ENCODE measurements at places on chromosomes 5 and 9.

DNA sequence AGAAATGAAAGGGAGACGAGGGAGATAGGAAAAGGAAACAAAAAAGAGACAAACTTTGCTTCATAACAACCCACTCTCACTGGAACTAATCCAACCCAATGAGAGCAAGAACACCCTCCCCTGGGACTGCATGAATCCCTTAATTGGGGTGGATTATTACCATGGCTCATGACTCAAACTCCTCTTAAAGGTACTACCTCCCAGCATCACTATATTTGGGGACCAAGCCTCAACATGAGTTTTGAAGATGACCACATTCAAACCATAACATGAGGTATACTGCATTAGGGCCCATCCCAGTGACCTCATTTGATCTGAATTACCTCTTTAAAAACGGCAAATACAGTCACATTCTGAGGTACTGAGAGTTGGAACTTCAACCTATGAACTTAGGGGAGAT lies 8.0 kb downstream of the MTAP start:
- no peak for DNase-seq

GRCh38 chr9:126365780-126366179 lies 39.2 kb downstream of the MVB12B start:
- no peak for DNase-seq

DNA sequence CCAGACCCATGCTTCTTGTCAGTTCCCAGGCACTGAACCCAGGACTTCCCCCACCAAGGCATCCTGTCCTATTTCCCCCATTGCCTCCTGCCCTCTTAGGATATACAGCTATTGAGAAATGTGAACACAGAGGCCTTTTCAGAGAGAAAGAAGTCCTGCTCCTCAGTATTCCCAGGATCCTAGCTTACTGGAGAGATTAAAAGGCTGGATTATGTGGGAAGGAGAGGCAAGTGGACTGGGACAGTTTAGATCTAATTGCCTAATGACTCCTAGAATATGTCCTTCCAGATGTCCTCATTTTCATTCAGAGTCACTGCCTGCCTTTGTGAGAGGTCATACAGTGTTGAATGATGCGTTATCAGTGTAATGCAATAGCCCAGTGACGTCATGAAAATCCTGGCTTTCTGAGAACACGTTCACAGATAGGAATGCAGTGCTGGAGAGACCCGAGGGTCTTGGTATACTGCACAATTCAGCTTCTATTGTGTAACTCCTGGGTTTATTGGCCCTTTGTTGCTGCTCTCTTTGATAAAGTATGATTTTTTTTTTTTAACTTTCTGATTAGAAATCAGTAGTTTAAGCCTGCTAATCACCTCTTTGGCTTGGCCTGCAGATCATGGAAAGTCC lies 26.2 kb downstream of the WWC1 start:
- no peak for DNase-seq

DNA sequence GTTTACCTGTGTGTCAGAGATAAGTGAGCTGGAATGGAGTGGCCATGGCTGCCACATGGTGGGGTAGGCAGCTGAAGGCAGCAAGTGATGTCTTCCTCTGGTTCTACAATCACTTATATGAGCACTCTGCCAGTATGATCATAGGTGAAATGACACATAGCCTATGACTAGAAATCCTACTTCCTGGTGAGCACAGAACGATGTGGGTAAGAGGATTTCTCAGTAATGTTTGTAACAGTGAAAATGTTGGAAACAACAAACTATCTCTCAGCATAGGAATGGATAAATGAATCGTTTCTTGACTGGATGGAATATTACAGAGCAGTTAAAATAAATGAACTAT lies 187.0 kb upstream of the S1PR3 start:
- DNase-seq = no peak

GRCh38 chr5:132492386-132493125 lies 2.0 kb upstream of the IRF1 start:
- DNase-seq = no peak

- DNase-seq = peak; percentile 97
Measured at GRCh38 chr9:136410500-136411287, at the start of the genes ENTR1 and PMPCA. TSS of gene ENTR1 (minus strand) at chr9:136410614. CDS start at chr9:136410397, 217 bp downstream. TSS of gene PMPCA (plus strand) at chr9:136410658. CDS start at chr9:136410669, 11 bp downstream.

- no peak for DNase-seq
Measured at GRCh38 chr5:55316289-55316688, 8.5 kb downstream of the MTREX start.

GRCh38 chr5:115308815-115309214 lies 12.4 kb upstream of the CCDC112 start:
- DNase-seq = no peak

DNA sequence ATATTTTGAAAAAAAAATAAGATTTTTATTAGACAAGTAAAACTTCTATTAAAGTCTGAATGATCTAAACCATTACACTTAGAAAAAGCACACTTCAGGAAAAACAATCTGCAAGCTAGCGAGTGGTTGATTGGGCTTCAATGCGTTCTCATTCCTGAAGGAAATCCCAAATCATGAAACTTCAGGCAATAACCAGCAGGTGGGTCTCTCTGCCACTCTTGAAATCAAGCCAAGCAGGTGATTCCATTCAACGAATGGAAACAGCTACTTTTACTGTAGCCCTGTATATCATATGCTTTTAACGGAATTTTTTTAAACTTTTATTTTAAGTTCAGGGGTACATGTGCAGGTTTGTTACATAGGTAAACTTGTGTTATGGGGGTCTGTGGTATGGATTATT lies 234.5 kb upstream of the TRPM3 start:
- no peak for DNase-seq

- no peak for DNase-seq
Measured at GRCh38 chr9:111691672-111692329, 30.4 kb downstream of the GNG10 start.

GRCh38 chr5:137778772-137779564 lies 24.8 kb upstream of the HNRNPA0 start:
- DNase-seq = no peak

DNA sequence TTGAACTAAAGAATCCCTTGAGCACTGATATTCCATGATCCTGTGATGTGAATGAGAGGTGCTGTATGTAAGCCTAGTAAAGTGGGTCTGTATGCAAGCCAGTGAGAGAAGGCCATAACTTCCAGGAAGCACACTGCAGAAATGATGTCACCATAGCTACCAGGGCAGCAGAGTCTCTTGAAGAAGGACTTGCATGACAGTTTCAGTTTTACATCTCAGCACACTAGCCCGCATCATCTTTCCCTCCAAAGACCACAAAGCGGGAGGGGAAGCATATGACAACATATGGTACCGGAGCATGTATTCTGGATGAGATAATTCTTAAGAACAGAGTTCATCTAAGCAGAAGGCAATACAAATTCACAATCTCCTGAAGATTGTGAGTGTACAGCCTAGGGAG lies 37.6 kb upstream of the MAST4 start:
- DNase-seq = no peak

- no peak for DNase-seq
Measured at GRCh38 chr9:116842658-116843057, 155.6 kb downstream of the TRIM32 start.

- no peak for DNase-seq
Measured at GRCh38 chr5:5295351-5295750, 127.1 kb upstream of the ICE1 start.

DNA sequence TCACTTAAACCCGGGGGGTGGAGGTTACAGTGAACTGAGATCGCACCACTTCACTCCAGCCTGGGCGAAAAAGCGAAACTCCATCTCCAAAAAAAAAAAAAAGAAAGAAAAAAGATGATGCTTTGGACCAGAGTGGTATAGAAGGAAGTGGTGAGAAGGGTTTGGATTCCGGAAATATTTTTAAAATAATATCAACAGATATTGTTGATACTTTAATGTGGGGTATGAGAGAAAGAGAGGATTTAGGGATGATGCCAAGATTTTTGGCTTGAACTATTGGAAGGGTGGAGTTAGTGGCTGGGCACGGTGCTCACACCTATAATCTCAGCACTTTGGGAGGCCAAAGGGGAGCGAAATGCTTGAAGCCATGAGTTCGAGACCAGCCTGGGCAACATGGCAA lies 49.6 kb upstream of the PLIN2 start:
- DNase-seq = no peak

- no peak for DNase-seq
Measured at GRCh38 chr9:85185486-85186217, 516.1 kb downstream of the NTRK2 start.

GRCh38 chr9:112006361-112007020 lies 109.9 kb downstream of the UGCG start:
- DNase-seq = no peak

DNA sequence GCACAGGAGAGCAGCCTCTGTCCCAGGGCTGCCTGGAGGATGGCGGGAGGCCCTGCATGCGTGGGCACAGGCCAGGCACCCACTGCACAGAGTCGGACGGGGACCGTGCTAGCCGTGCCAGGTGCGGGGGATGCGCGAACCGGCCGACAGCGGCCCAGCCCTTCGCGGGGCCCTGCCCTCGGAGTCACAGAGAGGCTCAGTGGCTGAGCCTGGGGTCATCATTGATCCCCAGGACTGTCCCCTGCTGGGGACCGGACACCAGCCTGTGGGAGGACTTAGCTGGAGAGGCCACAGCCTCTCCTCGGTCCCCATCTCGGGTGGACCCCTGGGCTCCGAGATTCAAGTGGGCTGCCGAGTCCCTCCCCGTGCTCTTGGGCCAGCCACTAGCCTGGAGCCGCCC lies 19.1 kb upstream of the LAMC3 start:
- no peak for DNase-seq

- DNase-seq = no peak
Measured at GRCh38 chr9:6495466-6495865, 82.5 kb downstream of the UHRF2 start.

DNA sequence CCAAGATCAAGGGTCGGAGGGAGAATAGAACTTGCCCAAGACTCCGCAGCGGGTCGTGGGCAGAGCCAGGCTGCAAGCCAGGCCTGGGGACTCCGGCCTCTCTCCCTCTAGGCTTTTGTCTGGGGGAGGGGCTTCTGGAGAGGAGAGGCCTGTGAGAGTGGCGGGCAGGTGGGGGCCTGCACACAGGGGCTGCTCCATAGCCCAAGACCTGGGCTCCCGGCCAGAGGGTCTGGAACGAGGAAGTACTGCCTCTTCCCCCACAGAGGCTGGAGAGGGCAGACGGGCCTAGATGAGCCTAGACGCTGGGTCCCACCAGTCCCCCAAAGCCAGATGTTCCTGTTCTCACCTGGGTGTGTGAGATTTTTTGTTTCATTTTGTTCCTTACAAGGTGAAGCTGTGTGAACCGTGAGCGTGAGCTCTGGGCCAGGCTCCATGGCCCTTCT lies 5.2 kb upstream of the ST6GALNAC6 start:
- peak; percentile 21 for DNase-seq

GRCh38 chr5:50401336-50401735 lies 39.8 kb downstream of the EMB start:
- DNase-seq = no peak

GRCh38 chr5:138890644-138891043 lies 15.5 kb upstream of the LRRTM2 start:
- no peak for DNase-seq

GRCh38 chr9:17116400-17116837 lies 18.4 kb upstream of the CNTLN start:
- DNase-seq = no peak

- peak; percentile 1 for DNase-seq
Measured at GRCh38 chr5:134139377-134139851, 24.9 kb downstream of the TCF7 start.

DNA sequence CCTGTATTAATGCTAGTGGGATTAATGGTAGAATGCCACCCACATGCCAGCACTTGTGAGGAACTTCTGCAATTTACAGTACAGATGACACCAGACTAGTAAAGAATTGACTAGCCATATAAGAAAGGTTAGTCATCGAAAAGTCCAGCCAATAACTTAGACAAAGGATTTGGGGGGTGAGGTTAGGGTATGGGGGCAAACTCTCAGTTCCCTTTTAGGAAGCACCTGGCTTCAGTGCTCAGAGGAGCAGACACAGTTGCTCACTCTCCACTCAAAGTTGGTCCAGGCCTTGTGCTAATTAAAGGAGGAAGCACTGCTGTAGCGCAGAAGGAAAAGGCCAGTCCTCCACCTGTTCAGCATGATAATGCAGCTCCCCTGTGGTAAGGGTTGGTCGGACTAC lies 25.2 kb downstream of the TGFBR1 start:
- DNase-seq = no peak

GRCh38 chr5:131386779-131387178 lies 122.9 kb downstream of the CDC42SE2 start:
- no peak for DNase-seq

DNA sequence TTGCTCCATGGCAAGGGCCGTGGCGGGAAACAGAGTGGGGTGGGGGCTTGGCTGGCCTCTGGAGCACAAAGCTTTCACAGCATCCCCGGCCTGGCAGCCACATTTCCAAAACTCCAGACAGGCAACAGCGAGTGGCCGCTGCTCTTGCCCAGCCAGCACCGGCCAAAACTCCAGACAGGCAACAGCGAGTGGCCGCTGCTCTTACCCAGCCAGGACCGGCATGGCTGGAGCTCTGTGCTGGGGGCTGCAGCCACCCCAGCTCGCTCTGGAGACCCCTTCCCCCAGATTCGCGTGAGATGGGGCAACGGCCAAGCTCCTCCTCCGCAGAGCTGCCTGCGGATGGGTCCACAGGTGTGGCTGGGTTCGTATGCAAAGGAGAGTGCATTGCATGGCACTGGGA lies 98.5 kb downstream of the COL5A1 start:
- no peak for DNase-seq

DNA sequence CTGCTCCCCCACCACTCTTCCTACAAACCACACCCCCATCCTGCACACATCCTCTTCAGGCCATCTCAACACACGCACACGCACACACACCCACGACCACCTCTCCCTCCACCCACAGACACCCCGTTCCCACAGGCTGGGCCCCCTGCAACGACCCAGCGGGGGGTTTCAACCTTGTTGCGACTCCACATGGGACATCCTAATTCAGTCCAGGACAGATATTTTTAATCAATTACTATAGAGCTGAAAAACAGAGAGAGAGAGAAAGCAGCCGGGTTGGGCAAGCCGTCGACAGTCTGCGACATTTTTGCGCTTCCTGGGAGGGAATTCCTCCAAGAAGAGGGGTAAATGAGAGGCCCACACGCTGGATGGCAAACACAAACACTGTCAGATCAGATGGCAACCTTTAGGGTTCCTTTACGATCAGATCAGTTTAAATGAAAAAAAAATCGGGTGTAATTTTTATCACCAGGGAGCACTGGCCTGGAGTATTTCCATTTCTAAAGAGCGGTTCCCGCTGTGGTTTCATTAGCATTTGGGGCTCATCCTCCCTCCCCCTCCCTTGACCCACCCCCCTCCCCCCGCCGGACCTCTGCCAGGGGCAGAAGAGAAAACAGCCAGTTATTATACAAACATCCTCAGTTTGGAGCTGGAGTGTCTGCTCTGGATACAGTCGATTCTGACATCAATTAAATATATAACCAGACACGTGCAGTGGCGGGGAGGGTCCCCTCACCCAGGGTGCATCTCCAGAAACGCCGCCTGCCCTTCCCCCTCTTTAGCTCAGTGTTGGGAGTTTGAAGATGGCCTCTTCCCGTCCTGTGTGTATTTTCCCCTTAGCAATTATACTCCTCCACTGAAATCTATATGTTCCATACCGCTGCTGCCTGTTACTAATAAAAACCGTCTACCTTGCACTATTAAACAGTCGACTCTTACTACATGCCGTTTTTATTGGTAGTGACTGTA lies 2.3 kb upstream of the IRX2 start:
- DNase-seq = no peak

DNA sequence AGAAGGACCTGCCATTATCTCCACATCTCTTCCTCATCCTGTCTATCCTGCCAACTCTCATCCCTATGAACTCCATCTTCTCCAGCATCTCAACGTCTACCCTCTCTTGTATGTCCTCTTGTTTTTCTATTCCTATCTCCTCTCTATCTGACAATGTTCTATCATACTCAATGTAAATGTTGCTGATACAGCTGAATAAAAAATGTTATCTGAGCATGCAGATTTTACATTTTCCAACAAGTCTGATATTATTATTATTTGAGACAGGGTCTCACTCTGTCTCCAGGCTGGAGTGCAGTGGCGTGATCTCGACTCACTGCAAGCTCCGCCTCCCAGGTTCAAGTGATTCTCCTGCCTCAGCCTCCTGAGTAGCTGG lies 56.0 kb upstream of the RAI14 start:
- no peak for DNase-seq
